Astrocyte of the hippocampus (primary cell): ENCODE measurements at places on chromosomes 12 and 14.

DNA sequence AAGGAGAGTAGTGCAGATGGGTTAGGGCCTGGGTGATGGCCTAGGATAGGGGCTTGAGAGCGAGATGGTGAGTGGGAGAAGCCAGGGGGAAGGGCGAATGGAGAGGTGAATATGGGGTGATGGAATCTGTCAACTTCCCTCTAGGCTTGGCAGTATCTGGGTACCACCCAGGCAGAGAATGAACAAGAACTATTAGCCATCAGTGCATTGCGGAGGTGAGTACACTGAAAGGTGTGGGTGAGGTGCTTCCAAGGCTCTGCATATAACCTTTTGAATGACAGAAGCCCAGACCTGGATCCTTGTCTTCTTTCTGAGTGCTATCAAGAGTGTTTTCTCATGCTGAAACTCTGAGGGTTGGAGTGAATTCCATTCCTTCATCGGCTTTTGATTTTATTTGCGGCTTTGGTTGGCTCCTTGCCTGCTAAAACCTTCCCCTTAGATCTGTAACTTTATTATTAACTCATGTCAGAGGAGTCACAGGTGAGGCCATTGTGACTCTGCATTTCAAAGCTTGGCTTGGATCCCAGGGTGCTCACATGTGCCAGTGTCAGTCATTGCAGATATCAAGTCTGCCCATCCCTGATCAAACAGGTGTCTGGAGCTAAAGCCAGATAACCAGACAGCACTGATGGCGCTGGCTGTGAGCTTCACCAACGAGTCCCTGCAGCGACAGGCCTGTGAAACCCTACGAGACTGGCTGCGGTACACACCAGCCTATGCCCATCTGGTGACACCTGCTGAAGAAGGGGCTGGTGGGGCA, 18.6 kb downstream of the PEX5 start:
- DNase-seq, result no peak

DNA sequence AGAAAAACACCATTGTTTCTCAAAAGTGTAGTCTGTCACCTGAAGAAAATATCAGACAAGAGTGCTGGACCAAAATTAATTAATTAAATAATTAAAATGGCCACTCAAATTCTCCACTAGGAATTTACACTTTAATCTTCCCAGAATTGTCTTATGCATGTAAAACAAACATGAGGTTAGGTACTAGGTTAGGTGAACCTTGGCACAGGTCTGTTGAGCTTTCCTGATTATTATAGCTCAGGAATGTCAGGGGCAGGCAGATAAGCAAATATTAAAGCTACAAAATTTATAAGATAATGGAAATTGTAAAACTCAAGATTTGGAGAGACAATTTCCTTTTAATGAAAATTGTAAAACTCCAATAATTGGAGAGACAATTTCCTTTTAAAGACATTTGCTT, 253.2 kb downstream of the BMP4 start:
- no peak for DNase-seq

- DNase-seq, result no peak
Measured at GRCh38 chr12:68094195-68094594, 65.3 kb downstream of the IFNG start.

GRCh38 chr14:100442498-100443490, 119.7 kb downstream of the SLC25A47 start:
- no peak for DNase-seq

GRCh38 chr14:80215756-80216581, 4.7 kb upstream of the DIO2 start:
- no peak for DNase-seq

GRCh38 chr14:31858868-31859267, 218.2 kb upstream of the ARHGAP5 start:
- DNase-seq, result peak; percentile 20

- DNase-seq, result peak; percentile 75
Measured at GRCh38 chr12:112198120-112198733, 72.9 kb downstream of the TRAFD1 start.

DNA sequence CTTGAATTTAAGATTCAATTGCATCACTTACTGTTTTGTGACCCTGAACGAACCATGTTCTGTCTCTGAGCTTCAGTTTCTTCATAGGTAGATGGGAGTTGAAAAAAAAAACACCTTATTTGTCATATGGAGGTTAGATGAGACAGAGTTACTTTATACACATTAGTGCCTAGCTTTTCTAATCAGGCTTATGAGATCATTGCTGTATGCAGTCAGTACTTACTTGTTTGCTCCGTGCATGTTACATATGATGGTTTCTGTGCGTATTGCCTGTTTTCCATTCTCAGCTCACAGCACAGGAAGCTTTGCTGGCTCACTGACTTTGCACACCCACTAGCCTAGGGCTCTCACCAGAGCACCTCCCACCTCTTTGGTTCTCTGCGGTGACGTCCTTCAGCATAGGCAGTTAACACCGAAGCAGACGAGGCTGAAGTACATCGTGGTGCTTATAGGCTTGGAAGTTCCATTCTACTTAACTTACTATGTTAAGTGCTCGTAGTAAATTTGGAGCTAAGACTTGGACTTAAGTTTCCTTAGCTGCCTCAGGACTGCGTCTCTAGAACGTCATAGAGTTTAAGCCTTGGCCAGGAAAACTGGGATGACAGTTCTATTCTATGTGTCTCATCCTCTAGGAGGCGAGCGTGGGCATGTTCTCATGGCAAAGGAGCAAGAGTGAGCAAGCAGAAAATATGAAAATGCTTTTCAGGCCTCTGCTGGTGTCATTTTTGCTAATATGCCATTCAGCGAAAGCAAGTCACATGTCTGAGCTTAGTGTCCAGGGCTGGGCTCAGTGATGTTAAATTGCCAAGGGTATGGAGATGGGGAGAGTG, 57.3 kb downstream of the NRXN3 start:
- no peak for DNase-seq

DNA sequence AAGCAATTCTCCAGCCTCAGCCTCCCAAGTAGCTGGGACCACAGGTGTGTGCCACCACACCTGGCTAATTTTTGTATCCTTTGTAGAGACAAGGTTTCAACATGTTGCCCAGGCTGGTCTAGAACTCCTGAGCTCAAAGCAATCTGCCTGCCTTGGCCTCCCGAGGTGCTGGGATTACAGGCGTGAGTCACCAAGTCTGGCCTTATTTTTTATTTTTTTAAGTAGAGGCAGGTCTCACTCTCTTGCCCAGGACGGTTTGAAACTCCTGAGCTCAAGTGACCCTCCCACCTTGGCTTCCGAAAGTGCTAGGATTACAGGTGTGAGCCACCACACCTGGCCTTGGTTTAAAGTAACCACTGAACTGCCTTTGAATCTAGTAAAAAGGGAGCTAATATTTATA, 56.8 kb downstream of the SPPL3 start:
- DNase-seq, result no peak

DNA sequence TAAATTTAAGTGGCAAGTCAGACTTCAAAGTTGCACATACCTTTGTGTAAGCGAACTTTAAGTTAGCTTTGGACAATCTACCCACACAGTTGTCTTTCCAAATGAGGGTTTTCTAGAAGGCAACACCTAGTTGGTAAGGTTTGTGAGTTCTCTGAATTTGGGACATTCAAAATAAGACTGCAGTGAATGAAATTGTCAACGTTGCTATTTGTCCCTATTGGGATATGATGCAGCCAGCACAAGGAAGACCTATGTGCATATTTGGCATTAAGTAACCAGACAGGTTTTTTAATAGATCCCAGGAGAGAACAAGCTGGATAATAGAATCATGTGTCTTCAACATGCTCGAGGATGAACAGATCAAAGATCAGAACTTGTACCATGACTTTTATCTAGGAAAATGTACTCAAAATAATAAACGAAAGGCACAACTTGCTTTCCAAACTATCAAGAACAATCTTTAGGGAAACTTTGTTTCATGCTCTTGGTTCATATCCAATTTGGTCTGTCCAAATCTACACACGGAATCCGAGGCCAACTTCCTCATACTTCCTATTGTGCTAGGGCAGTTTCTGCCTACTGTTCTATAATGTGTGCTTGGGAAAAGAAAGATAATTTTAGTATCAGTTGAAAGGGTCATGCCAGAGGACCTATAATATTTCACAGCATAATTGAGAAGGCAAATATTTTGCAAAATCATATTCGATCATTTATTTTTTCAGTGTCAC, 284.2 kb upstream of the SOX5 start:
- DNase-seq, result no peak

DNA sequence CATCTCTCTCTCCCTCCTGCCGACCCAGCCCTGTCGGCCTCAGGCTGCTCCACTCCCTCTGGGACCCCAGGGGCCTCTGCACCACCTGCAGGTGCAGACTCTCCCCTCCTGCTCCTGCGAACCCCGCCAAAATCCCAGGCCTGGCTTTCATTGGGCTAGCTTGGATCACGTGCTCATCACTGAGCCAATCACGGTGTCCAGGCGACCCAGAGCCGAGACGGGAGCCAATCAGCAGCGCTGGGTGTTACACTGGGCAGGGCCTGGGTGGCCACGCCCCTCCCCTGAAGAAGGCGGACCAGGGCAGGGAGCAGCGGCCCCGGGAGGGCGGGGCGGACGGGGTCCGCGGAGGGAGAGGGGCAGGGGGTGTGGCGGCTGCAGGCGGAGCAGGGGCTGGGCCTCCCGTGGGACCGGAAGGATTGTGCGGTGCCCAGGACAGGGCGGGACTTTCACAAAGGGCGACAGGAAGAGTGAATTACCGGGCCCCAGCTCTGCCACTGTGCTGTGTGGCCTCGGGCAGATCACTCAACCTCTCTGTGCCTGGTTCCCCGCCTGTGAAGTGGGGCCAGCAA, 66.6 kb upstream of the FBRSL1 start:
- no peak for DNase-seq

DNA sequence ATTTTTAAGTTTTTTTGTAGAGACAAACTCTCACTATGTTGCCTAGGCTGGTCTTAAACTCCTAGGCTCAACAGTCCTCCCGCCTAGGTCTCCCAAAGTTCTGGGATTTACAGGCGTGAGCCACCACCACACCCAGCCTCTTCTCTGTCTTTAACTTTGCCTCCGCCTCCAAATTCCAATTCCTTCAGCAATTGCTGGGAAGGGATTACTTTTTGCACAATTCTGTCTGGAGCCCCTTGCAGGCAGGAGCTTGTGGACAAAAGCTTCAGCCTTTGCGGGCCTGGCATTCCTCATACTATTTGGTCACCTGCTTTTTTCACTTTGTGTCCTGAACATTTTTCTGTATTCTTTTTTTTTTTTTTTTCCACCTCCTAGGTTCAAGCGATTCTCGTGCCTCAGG, 26.0 kb downstream of the SH2B3 start:
- DNase-seq, result no peak

DNA sequence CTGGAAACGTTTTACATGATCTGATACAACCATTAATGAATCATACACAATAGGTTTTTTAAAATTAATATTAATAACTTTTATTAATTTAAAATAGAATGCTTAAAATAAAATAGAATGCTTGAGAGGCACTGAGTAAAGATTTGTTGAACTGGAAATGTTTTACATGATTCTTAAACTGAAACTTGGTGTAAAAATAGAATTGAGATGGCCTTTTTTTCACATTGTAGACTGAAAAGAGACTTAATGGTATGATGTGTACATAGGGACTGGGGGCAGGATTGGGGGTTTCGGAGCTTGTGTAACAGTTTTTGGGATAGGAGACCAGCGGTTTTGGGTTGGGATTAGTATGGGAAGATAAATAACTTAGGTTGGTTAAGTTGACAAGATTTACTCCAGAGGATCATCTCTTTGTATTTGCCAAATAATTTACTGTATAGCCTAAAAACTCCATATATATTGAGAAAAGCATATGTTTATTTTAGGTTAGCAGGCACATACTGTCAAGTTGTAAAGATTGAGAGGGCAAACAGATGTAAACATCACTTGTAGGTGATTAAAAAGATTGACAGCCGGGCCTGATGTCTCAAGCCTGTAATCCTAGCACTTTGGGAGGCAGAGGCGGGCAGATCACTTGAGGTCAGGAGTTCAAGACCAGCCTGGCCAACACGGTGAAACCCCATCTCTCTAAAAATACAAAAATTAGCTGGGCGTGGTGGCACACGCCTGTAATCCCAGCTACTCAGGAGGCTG, 2.0 kb upstream of the ZNF410 start:
- DNase-seq, result no peak

- no peak for DNase-seq
Measured at GRCh38 chr12:107598906-107599305, 86.7 kb upstream of the PWP1 start.

- DNase-seq, result no peak
Measured at GRCh38 chr12:117063162-117063911, 35.9 kb downstream of the TESC start.

DNA sequence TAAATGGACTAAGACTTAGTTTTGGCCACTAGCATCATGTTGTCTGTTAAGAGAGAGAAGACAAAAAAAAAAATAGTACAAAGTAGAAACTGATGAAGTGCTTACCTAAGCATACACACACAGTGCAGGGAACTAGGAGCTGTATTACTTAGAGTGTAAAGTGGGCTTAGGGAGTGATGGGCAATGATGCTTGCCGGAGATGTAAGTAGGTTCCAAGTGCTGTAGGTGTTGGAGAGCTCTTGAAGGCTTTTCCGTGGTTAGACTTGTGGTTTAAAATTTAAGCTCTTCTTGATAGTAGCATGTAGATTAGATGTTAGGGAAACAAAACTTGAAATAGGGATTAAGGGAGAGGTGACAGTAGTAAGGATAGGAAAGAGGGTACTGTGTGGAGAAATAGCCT, 34.7 kb downstream of the MIA2 start:
- DNase-seq, result peak; percentile 28

GRCh38 chr12:92020983-92021665, 124.5 kb downstream of the BTG1 start:
- no peak for DNase-seq

- peak; percentile 64 for DNase-seq
Measured at GRCh38 chr14:34051966-34052657, 101.2 kb upstream of the EGLN3 start.

DNA sequence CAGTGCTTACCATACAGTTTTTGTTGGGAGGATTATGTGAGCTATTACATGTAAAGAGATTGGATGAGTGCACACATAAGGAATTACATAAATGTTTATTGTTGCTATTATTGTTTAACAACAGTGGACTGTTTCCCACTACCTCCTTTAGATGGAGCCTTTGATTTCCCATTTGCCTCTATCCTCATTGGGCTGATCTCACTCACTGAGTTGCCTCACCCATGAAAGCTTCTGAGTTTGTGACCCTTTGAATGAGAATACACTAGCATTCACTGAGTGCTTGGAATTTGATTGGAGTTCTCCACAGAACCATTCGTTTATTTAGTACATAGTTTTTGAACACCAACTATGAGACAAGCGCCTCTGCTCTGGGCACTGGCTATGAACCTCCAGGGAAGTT, 121.0 kb downstream of the HELB start:
- peak; percentile 46 for DNase-seq

DNA sequence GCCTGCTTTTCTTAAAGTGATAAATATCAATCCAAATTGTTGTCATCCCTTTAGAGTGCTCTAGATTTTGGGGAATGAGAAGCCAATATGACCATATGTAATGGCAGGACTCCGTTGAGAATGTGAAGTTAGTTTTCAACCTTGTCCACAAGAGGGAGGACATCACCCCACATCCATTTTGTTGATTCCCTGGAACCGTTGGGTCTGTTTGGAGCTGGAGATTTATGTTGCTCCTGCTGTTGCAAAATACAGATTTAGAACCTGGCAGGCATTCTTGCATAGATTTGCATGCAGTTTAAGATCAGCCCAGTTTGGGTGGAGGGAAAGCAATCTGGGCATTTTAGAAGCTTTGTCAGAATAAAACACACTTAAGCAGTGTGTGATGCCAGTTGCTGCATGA, 620.1 kb downstream of the NRXN3 start:
- DNase-seq, result no peak

GRCh38 chr12:3611860-3612703, 121.1 kb downstream of the PRMT8 start:
- no peak for DNase-seq

GRCh38 chr12:94644141-94644979, 6.0 kb downstream of the TMCC3 start:
- DNase-seq, result peak; percentile 46

- DNase-seq, result no peak
Measured at GRCh38 chr12:128103152-128103551, 163.8 kb upstream of the TMEM132C start.
